Adrenal gland (tissue), 19 donors: ENCODE measurements at places on chromosomes 3 and 15. TPM values are rescaled to one million over a fixed set of nuclear protein-coding genes. Genes with fewer than 3 reads are reported as not detected.

- no peak for DNase-seq
Observed at GRCh38 chr15:38690216-38690615, 125.6 kb upstream of the RASGRP1 start.

DNA sequence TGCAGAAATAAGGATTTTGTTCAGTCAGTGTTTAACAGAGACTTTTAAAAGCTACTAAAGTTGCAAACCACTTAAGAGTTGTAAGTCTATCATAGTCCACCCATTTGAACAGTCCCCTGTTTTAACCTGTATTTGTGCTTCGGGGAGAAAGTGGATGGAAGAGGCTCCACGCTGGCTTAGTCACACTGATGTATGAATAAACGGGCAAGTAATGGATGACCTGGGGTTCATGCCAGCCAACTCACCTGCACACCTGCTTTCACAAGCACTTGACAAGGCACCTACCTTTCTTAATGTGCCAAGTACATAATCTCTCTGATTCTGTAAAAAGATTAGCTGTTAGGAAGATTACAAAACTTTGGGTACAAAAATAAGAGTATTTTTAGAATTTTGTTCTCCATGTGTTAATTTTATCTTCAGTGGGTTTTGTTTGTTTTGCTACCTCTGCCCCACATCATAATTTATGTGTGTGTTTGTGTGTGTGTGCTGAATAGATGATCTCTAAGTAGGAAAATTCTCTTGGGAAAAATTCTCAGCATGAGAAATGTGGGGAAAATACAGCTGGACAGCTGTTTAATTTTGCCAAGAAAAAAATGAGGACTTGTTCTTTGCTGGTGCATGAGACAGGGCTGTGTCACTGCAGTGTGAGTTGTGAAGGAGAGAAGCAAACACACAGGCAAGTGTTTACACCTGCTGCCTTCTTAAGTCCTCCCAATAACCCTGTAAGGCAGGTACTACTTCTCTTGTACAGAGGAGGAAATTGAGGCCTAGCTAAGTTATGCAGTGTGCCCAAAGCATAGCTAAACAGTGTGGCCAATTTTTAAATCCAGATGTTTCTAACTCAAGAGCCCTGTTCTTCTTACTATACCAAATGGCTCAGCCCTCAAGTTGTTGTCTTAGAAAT lies 181.2 kb upstream of the IL12A start:
- DNase-seq: no peak

GRCh38 chr3:174202116-174202515 lies 657.0 kb upstream of the NAALADL2 start:
- no peak for DNase-seq

- no peak for DNase-seq
Observed at GRCh38 chr3:56704706-56705105, 21.6 kb upstream of the TASOR start.

DNA sequence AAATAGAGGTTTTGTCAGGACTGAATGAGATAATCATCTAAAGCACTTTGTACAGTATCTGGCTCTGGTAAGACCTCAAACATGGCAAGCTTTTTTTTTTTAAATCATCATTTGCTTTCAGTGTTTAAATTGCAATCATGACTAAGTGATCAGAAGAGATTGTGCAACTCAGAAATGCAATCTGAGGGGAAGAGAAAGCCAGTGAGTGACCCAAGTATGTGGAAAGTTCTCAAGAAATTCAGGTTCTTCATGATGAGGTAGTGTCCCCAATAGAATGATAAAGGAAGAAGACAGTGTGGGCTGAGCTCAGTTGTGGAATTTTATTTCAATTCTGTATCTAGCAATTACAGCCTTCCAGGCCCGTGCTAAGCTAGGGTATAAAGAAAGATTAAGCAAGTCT lies 132.2 kb upstream of the TBC1D5 start:
- DNase-seq: no peak

GRCh38 chr15:50753463-50753862 lies 12.0 kb downstream of the SPPL2A start:
- no peak for DNase-seq

CKMT1B gene
- total RNA-seq: 3.9 TPM

EPHA3 gene
- total RNA-seq: 0.17 TPM

CCDC9B gene
- 41.0 TPM for total RNA-seq
